CD8-positive, alpha-beta memory T cell (primary cell): ENCODE measurements at places on chromosomes 7 and 10.

DNA sequence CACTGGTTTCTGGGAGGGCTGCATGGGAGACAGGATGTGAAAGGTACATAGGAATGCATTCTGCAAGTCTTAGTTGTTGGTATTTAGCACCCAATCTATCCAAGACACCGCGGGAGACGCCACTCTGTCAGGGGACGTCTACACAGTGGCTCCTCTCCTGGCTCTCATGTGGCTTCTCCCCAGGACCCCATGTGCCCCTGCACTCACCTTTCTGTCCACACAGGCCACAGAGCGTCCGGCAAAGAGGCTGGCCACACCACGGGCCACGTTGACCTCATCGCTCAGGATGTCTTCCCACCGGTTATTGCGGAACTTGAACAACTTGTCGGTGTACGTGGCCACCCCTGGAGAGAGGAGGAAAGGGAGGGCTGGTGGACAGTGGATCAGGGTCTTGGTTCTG lies 73.4 kb downstream of the GOLGA7B start:
- no peak overlapping the region for H3K27ac ChIP-seq
- H3K27me3 ChIP-seq = peaks cover 14% of the 10 kb centered on the region
- no peak overlapping the region for H3K4me3 ChIP-seq
- H3K36me3 ChIP-seq = no peaks in the 10 kb centered on the region

DNA sequence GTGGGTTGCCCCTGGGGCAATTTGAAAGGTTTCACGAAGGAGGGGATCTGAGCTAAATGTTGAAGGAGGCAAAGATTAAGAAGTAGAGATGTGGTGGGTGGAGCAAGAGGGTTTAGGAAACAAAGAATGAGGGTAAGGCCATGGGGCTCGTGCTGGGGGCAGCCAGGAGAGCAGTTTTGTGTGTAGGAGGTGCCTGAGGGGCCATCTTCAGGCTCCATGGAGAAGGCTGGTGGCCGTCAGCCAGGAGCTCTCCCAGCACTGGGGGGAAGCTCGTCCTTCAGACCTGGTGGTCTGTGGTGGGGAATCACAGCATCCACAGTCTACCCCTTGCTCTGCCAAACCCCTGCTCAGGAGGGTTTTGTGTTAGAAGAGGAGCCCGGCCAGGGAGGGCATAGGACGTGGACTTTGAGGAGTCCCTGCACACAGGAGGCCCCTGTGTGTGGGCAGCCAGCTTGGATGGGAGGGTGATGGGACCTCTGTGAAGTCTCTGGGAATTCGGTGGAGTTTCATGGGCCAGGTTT lies 11.8 kb upstream of the CXCL12 start:
- H3K4me3 ChIP-seq = no peak overlapping the region
- H3K27ac ChIP-seq = no peak overlapping the region
- no peak for DNase-seq
- H3K36me3 ChIP-seq = no peaks in the 10 kb centered on the region
- no peaks in the 10 kb centered on the region for H3K27me3 ChIP-seq
- H3K4me1 ChIP-seq = no peaks in the 10 kb centered on the region

GRCh38 chr7:17444673-17445072 lies 146.2 kb downstream of the AHR start:
- H3K27ac ChIP-seq = no peak overlapping the region
- H3K4me1 ChIP-seq = no peaks in the 10 kb centered on the region
- no peak for DNase-seq
- no peaks in the 10 kb centered on the region for H3K36me3 ChIP-seq
- no peaks in the 10 kb centered on the region for H3K27me3 ChIP-seq

GRCh38 chr7:102211590-102212550 lies 74.8 kb upstream of the SH2B2 start:
- no peaks in the 10 kb centered on the region for H3K36me3 ChIP-seq
- no peak overlapping the region for H3K27ac ChIP-seq
- no peaks in the 10 kb centered on the region for H3K4me1 ChIP-seq
- H3K4me3 ChIP-seq = no peak overlapping the region
